ENCODE measurements at places on chromosomes 2 and 18.

DNA sequence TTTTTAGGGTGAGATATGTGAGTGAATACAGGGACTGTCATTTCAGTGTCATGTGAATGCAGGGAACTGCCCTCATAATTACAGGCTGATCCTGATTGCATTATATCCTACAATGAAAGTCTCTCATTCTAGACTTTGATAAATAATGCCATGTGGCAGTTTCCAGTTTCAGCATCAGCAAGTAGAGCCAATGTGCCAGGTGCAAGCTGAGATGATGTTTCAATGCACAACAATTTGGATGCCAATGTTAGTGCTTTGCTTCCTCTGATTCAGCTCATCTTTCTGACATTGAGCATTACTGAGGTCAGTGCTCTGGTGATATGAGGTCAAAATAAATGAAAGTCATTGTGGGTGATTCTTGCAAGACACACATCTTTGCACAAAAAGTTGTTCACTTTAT lies 63.7 kb upstream of the TFPI start:
- no peak for DNase-seq

GRCh38 chr2:151849413-151850010 lies 21.3 kb upstream of the ARL5A start:
- no peak for DNase-seq

- no peak for DNase-seq
These were observed 19.3 kb upstream of the COPS8 start for GRCh38 chr2:237066396-237066795.

DNA sequence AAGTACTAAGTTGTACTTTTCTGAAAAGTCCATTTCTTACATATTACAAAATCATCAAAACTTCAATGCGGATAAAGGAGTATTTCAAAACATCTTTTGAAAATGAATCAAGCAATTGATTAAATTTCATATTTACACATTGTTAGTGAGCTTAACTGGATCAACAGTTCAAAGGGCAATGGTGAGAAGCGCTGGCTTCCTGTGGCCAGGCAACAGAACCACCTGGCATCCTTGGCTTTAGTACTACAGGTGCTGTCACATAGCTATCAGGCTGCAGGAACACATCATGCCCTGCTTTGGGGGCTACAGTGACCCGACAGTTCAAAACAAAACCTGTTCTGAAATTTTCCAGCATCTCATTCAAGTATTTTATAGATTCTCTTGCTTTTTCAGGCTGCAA lies 59.2 kb downstream of the SMAD2 start:
- no peak for DNase-seq

DNA sequence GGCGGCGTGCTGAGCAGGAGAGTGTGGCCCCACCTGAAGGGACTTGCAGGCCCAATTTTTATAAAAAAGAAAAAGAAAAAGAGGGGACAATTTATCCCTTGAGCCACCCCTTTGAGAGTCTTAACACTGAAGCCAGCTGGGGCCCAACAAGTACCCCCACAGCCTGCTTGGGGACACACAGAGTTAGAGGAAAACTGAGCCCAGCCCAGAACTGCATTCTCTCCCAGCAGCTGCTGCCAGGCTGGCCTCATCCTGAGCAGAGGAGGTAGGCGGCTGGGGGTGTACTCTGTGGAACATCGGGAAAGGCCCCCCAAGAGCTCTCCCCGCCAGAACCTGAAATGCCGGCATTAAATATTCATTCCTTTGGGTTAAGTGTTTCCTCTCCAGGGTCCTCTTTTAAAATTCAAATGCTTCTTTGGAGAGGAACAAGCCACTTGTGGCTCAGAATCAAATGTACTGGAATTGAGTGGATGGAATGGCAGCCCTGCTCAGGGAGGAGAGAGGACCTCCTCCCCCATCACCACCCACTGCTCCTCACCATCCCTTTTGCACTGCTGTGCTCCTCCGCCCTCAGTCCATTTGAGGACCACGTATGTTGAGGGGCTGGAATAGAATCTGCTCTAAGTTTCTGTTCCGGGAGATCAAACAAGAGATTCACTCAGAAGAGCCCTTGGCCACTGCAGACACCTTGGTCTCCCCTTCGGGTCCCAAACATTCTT lies 45.6 kb downstream of the C1QL2 start:
- no peak for DNase-seq

Data from neural crest cell (in vitro differentiated cells).